ENCODE measurements at places on chromosomes 2 and 18.

DNA sequence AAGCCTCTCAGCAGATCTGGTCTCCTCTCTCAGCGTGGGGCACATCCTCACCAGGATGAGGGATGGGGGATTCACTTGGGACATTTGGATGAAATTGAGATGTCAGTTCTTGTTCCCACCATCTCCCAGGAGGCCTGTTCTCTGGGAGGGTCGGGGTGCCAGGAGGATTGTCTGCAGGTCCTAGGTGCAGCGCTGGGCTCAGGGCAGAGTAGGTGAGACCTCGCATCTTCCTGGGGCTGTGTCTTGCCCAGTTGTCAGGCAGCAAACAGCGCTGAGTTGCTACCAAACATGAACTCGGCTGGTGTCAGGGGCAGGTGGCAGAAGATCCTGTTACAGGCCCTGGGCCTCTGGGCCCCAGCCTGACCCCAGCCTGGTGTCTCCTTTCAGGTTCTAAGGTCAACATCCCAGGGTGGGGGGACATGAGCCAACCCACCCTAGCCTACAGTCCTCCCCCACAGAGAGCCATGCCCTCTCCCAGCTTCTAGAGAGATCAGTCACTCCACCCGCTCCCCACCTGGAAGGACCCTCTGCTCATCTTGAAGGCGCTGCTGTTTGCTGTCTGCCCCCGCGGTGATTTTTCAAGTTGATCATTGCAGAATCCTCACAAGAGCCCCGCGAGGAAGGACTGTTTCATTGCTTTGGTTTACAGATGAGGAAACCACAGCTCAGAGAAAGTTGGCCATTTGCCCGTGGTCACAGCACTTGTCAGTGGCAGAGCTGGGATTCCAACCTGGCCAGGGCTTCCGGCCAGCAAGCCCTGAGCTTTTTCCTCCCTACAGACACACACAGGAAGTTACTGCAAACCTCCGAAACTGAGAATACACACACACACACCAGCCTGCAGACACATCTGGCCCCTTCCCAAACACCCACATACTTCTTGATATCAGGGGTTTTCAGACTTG lies 83.9 kb downstream of the STPG4 start:
- peak; percentile 75 for DNase-seq

DNA sequence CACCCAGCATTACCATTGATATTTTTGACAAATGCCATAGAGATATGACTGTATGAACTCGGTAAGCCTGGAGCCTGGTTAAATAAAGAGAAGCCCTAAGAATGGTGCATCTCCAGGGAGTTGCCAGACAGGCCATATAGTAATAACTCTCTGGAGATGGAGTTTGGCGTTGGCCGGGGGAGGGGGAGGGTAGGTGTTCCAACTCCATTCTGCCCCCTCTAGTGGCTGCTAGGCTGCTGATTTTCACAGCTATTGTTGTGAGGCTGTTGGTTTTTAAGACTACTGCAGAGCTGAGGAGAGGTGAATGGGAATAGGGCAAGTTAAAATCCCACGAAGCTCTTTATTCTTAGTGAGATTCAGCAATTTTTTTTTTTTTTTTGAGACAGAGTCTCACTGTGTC lies 99.9 kb downstream of the GALNT14 start:
- DNase-seq = no peak

DNA sequence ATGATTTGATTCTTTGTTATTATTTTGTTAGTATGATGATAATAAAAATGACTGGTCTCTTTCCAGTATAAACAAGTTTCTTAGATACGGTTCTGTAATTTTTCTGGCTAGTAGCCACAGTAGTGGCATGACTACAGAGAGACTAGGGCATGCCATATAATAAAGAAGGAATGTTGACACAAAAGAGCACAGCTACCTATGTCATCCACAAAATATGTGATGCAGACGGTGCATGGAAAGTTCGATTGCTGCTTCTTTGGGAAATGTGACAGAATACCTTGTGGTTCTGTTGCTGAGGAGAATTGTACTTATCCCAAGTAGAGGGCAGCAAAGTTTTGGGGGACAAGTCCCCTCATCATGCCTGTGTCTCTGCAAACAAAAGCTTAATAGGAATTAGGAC lies 26.1 kb upstream of the SETBP1 start:
- DNase-seq = peak; percentile 48

- no peak for DNase-seq
These were observed 2.9 kb downstream of the ATP6V1B1 start for GRCh38 chr2:70938586-70938950.

DNA sequence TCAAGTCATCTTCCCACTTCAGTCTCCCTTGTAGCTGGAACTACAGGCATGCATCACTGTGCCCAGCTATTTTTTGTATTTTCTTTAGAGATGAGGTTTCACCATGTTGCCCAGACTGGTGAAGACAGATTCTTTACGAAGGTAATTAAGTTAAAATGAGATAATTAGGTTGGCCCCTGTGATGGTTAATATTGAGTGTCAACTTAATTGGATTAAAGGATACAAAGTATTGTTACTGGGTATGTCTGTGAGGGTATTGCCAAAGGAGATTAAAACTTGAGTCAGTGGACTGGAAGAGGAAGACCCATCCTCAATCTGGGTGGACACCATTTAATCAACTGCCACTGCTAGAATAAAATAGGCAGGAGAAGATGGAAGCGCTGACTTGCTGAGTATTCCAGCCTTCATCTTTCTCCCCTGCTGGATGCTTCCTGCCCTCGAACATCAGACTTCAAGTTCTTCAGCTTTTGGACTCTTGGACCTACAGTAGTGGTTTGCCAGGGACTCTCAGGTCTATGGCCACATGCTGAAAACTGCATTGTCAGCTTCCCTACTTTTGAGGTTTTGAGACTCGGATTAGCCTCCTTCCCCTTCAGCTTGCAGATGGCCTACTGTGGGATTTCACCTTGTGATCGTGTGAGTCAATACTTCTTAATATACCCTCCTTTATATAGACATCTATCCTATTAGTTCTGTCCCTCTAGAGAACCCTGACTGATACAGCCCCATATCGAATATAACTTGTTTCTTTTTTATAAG lies 269.1 kb downstream of the TMX3 start:
- no peak for DNase-seq

DNA sequence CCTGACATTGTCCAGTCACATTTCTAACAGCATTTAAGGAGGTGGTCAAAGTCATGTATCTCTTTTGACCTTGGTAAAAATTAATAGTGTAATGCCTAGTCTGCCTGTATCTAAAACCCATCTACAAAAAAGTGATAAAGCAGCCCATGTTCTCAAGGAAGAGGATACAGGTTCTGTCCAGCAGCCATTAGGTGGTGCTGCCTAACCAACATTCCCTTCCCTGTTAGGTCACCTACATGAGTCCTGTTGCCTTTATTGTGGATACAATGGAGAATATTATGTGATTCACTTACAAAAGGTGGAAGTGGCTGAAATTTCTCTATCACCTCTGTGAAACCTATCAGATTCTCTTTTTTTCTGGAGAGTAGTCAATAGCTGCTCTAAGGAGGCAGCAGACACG lies 52.5 kb downstream of the AQP4 start:
- DNase-seq = no peak

- DNase-seq = no peak
These were observed 2.3 kb downstream of the FOSL2 start for GRCh38 chr2:28394997-28395333.

GRCh38 chr18:69596345-69596744 lies 195.7 kb downstream of the DOK6 start:
- no peak for DNase-seq

- no peak for DNase-seq
These were observed 38.1 kb downstream of the ATOH8 start for GRCh38 chr2:85791704-85792565.

GRCh38 chr18:39190508-39190907 lies 1624.9 kb upstream of the CELF4 start:
- DNase-seq = no peak

DNA sequence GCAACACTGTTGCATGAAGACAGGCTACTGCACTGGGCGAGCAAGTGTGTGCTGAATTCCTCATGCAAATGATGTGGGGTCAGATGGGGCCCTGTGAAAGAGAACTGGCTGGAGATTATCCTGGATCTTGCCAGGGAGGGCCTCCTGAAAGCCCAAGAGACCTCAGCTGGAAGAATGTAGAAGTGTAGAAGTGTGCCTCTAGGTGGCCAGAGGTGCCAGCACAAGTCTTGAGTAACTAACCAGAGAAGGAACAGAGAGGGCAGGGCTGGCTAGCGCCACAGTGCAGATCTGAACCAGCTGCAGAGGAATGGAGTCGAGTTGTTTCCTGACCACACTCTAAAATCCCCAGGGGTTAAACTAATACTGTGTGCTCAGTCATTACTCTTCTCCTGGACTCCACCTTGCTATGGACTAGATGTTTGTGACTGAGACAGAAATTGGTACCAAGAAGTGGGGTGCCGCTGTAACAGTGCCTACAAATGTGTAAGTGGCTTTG lies 399.3 kb downstream of the LRATD1 start:
- DNase-seq = no peak

- DNase-seq = no peak
These were observed 212.1 kb upstream of the NETO1 start for GRCh38 chr18:73079920-73080319.

GRCh38 chr18:48367557-48367956 lies 41.6 kb downstream of the ZBTB7C start:
- DNase-seq = no peak

DNA sequence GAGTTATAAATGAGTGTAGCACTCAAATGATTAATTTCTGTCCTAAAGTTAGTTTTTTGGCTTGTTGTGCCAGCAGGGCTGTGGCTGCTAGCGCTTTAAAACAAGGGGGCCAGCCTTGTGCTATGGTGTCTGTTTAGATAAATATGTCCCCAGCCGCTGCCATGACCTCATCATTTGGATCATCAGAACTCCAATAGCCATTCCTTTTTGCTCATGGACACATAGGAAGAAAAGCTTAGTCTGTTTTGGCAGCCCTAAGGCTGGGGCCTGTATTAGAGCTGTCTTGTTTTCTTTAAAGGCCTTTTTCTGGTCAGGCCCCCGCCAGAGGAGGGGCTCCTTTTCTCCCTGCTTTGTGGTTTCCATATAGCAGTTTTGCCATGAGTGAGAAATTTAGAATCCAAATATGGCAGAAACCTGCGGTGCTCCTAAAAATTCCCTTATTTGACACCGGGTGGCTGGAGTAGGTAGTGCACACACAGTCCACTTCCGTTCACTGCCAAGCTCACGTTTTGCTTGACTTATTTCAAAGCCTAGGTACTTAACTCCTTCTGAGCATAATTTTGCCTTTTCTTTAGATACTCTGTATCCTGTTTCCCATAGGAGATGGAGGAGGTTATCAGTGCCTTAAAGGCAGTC lies 60.4 kb upstream of the SLC35G4 start:
- DNase-seq = no peak

DNA sequence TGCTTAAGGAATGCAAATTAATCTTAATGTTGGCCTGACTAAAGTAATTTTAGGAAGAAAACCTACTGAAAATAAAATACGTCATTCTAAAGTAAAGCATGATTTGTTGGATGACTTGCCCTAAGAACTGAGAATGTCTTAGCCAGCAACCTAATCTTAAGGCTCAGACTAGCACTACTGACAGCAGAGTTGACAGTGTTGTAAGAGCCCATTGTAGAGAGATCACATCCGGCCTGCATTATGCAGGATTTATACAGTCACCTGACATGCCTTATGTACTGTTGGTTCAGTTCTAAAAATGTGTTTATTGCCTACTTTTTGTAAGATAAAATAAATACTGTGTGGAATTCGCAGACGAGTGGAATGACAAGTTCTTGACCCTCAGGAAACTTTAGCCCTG lies 82.3 kb downstream of the TMEM185B start:
- DNase-seq = no peak

DNA sequence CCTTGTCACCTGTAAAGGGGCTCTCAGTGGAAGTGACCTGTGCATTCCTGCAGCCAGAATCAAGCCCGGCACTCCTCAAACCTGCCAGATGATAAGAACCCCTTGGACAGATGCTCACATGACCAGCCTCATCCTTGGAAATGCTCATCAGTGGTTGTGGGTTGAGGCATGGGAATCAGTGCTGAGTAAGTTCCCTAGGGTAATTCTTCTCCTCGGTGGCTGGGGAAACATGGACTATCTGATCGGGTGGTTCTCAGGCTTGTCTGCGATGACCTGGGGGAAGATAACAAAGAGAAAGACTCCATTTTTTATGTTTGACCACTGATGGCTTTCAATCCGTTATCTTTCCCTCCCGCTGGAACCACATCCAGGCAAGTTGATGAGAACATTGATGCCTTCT lies 84.0 kb downstream of the SPP2 start:
- DNase-seq = no peak

DNA sequence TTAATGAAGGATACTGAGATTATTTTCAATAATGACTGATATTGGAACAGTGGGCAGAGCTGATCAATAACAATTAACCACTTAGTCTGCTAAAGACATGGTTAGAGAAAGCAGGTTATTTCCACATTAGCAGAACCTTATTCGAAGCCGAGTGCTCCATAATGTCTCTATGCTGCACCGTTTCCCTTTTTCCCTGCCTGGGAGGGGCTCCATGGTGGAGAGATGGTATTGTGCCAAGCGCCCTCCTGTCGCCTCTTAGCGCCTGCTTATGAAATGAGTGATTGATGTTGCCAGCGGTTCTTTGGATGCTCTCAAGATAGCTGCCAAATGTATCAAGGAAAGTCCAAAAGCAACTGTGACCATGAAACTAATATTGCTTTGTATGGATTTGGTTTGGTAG lies 34.6 kb upstream of the INSIG2 start:
- no peak for DNase-seq

DNA sequence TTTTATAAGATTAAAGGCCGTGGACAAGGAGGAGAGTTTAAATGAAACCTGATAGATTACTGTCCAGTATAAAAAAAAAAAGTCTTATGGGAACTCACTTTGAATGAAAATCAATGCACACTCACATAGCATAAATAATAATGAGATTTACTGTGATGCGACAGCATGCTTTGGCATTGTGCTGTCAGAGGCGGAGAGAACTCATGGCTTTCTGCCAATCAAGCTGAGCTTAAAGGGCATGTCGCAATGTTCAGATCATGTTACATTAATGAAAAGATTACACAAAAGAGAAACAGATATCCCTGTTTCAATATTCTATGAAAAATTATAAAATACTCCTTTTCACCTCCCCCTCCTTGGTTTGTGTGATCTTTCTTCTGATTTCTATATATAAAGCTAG lies 310.8 kb downstream of the ERBB4 start:
- peak; percentile 61 for DNase-seq

- DNase-seq = no peak
These were observed 50.7 kb downstream of the LRRC30 start for GRCh38 chr18:7281579-7281978.

- DNase-seq = no peak
These were observed 241.4 kb upstream of the KLHL14 start for GRCh38 chr18:33014060-33014796.

DNA sequence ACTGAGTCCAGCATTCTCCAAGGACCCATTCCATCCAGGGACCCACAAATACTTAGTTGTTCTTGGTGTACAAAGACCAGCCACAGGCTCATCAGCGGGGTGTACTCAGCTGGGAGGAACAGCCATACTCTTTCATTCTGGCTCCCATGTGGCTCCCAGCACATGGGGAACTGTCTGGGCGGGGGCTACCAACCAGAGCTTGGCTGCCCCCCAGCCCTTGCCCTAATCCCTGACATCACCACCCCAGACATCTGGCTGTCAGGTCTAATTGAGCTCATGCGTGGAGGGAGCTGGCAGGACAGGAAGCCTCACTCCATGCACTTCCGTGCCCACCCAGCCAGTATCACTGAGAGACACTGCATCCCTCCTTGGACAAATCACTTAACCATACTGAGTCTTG lies 283.6 kb downstream of the DYSF start:
- no peak for DNase-seq

Measured in GM04504 (cell line).